ENCODE measurements at places on chromosomes 7 and 10.

DNA sequence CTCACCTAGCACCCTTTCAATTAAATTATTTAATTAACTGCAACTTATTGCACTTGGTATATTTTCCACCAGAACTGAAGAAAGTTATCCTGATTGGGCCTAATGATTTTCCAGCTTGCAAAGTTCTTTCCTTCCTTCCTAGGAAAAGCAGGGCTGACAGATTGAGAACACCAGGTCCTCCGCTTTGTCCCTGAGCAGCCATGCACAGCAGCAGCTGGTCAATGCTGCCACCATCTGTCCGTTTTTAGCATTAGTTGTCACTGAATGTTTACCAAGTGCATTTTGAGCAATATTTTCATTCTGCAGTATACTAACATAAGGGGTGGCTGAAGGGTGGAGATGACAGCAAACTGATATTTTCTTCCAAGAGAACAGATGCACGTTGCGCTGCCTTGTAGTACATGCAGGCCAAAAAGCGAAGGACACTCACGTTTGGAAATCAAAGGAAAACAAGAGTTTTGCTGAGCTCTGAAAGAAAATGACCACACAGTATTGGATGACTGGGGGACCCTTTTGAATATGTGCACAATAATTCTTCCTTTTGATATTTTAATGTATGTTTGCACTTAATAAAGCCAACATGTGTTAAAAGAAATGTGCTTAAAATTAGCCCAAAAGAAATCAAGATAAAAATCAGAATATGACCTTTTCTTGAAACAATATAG lies 248.8 kb upstream of the PTN start:
- no peak for DNase-seq

DNA sequence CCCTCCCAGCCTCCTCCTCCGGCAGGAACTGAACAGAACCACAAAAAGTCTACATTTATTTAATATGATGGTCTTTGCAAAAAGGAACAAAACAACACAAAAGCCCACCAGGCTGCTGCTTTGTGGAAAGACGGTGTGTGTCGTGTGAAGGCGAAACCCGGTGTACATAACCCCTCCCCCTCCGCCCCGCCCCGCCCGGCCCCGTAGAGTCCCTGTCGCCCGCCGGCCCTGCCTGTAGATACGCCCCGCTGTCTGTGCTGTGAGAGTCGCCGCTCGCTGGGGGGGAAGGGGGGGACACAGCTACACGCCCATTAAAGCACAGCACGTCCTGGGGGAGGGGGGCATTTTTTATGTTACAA lies 83.3 kb downstream of the PAX2 start:
- DNase-seq: peak; percentile 34

DNA sequence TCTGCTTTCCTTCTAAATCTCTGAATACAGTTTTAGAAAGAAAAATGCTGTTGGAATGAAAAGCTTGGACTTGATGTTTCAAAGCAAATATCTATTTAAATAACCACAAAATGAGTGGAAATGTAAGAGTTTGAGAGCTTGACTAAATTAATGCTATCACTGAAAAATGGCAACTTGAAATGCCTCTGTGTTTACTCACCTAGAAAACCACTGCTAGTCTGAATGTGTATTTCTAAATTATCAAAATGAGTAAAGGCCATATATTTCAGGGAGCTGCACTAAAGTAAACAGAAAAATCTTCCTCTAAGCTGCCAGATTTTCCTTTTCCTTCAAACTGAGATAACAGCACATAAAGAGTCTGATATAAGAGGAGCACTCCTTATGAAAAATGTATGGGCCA lies 87.9 kb downstream of the DPY19L1 start:
- DNase-seq: no peak

DNA sequence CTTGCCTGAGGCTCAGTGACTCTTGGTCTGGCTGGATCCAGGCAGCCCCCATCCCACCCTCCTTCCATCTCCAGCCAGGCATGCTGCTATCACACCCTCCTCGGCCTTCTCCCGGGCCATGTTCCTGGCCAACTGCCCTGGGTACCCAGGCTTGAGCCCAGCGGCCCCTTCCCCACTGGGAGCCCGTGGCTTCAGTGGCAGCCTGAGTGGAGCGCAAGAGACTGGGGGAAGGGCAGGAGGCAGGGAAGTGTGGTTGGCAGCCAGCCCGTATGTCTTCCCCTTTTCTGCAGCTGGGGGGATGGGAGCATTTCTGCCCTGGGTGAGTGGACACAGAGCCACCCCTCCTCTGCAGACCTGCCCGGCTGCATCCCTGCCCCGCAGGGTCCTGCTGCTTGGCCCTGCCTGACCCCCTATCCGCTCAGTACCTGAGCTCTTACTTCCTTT lies 148.5 kb downstream of the ARHGAP22 start:
- no peak for DNase-seq

DNA sequence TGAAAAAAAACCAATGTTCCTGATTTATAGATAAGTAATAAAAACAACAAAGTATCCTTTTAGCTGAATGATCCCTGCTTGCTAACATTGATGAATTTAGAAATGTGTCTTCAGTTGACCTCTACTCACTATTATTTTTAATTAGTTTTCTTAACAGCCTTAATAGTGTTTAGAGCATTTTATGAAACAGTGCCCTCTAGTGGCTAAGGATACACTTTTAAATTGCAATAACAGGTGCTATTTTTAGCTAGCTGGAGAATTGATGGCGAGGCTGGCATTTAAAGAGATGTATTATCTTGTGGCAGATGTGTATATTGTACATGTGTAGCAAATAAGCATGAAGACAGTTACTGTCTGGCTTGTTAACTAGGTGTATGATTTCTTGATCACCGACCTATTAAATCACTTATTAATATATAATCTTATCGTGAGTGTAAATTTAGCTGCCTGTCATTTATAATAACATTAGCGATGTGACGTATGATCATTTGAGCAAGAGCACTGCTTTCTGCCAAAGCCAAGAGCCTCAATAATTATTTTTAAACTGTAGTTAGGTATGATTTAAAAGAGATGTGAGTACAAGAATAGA lies 451.9 kb downstream of the DPP6 start:
- no peak for DNase-seq

DNA sequence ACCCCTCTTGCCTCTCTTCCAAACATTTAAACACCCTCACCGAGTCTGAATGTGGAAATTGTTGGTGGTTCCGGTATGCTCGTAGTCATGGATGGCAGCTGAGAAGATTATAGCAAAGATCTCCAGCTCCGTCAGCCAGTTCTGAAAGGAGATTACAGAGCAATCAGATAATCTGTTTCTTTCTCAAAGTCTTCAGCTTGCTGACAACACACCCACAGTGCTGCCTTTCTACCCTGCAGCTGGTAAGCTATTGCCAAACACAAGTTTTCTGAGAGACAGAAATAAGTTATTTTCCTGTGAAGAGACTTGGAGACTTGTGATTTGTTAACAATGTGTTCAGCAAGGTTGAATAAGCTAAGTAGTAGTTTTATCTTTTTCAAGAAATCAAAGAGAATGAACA lies 163.6 kb downstream of the PPP1R17 start:
- DNase-seq: no peak

DNA sequence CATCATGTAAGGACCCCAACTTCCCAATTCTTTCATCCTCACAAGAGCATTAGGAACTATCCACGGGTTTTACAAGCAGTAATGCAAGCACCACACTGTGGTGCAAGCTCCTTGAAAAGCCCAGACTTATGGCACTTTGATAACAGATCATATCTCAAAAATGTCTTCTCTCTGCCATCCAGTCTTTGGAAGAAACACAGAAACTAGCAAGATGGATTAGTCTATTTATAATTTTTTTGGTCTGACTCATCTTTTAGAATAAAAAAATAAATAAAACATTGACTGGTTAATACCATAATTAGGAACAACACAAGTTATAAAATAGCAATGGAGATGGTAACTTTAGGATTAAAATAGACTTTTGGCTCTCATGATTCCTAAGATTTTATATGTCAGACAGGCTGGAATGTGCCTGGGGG lies 49.0 kb upstream of the CALD1 start:
- no peak for DNase-seq

DNA sequence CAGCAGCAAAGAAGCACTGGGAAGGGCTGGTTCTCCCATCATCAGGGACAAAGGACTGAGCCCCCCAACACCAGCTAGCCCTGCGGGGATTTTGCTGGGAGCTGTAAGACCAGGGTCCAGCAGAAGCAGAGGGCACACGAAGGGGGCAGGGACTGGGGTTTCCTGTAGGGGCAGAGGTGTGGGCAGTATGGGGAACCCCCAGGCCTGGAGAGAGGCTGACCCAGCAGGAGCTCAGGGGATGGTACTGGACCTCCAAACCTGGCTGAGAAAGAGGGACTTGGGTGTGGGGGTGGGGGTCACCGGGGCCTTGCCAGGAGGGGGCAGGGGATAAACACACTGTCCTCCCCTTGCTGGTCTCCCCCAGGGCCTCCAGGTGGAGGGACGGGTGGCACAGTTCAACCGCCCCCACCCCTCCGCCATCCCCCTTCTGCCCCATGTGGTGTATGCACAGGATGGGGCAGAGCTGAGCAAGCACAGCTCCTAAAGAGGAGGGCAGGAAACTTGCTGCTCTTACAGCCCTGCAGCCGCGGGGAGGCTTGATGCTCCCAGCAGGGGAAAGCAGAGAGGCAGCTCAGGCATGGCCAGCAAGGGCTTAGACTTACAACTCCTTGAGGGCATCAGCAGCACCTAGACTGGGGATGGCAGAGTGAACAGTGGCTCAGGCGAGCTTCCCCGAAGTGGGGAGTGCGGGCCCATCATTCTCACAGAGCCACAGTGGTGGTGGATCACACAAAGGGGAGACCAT lies 12.4 kb upstream of the RET start:
- DNase-seq: no peak

DNA sequence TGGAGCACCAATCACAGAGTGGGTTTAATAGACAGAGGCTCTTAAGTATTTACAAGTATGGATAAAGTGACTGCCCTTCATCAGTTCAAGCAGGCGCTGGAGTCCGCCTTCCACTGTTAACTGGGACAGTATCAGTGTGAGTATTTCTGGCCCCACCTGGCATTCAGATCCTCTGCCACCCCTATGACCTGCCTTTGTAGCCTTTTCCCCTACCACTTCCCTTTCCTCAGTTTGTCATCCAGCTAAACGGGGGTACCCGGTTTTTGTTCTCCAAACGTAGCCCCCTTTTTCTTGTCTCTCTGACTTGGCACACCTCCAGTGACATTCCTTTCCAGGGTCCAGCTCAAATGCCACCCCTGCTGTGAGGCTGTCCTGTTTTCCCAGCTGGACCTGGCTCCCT lies 134.4 kb downstream of the SNX10 start:
- DNase-seq: no peak

DNA sequence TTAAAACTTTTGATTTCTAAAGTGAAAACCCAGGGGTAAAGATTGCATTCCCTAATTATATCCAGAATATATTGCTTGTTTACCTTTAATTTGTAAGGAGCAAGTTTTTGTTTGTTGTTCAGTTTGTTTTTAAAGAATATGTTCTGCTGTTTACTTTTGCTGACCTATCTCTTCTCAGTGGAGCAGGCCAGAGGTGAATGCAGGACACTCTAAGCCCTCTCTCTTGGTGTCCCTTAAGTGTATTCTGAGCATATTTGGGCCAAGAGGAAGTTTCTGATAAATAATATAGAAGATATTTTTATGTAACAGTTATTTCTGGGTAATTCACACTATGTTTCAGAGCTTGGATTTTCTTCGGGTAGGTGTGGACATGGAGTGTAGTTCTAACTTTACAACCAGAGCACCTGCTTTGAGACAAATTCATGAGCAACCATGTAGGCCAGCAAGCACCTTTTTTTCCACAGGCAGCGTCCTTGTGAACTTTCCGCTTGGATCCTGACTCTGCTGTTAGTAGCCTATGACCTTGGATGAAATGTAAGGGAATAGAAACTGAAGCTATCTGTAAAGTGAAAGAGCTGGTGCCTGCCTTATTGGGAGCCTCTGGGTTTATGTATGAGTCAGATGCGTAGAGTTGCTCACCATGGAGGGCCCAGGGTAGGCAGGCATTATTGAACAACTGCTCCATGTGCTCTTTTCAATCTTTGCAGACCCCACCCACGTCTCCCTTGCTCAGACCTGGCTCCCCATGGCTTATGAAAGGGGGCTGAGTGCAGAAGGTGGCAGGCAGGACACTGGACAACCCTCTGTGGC lies 16.1 kb downstream of the OGDH start:
- DNase-seq: no peak

DNA sequence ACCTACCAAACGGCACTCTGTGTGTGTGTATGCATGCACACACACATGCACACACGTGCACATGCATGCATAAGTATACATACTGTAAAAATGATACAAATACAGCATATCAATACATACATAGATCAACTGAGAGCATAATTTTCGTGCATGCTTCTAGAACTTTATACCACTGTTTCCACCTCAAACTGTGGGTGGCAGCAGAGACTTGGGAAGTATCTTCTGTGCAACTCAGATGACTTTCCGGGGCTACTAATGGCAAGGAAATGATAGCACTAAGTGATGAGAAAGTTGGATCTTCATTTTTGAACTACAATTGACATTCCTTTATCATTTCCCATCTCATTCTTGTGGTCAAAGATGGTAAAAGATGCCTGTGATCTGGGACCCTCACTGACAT lies 570.7 kb downstream of the REEP3 start:
- no peak for DNase-seq

DNA sequence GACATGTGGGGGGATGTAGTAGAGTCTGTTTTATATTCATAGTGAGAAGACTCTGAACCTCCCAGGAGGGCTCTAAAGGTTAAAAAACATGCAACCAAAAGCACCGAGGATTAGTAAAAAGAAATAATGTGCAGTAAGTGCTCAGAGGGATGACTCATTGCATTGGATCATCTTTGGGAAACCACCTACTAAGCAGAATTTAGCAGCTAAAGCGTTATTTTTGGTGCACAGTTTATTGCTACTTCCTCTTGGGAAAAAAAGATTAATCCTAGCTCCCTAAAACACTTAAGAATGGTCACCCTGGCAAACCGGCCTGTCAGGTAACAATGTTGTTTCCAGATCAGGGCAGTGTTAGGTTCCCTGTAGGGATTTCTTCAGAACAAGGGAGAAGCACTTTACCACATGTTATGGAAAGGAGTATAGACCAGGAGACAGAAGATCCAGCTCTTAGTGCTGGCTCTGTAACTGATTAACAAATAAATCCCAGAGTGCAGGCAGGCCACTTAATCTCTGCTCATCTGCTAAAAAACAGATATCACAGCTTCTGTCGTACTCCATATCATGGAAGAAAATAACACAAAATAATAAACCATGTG lies 44.8 kb upstream of the FAM133B start:
- no peak for DNase-seq

- no peak for DNase-seq
These were observed 1.3 kb downstream of the STK17A start for GRCh38 chr7:43584195-43584586.
